ENCODE measurements at places on chromosomes 11 and 22. TPM values are rescaled to one million over a fixed set of nuclear protein-coding genes. Genes with fewer than 3 reads are reported as not detected.

The ATG16L2 gene
- total RNA-seq: 11.9 TPM

The TMEM191B gene
- 1.2 TPM for total RNA-seq

The LYVE1 gene
- not detected for total RNA-seq

The GAB4 gene
- total RNA-seq: not detected
